ENCODE measurements at places on chromosomes 7 and 10.

DNA sequence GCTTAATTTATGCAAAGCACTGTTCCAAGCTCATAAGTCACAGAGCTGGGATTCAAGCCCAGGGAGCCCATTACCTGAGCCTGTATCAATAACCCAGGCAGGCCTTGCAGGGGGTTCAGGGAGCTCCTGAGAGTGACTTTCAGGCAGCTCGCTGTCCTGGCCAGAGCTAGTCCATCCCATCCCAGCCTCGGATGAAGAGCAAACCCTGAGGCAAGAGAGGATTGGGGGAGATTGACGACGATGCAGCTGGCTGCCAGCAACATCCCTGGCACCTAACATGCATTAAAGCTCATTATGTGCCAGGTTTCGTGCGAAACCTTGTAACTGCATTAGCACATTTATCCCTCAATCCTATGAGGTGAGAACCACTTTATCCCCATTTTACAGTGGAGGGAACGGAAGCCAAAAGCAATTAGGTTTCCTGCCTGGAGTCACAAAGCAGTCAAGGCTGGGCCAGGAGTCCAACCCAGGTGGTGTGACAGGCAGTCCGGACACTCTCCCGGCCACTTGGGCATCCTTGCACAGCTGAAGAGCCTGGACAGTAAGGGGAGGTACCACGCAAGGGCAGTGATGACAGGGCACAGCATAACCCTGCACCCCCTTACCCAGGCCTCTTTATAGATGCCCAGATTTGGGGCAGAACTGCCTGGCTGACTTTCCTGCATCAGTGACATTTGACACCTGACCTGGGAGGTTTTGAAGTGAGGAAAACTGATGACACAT, 129.8 kb upstream of the CHST15 start:
- DNase-seq: no peak

DNA sequence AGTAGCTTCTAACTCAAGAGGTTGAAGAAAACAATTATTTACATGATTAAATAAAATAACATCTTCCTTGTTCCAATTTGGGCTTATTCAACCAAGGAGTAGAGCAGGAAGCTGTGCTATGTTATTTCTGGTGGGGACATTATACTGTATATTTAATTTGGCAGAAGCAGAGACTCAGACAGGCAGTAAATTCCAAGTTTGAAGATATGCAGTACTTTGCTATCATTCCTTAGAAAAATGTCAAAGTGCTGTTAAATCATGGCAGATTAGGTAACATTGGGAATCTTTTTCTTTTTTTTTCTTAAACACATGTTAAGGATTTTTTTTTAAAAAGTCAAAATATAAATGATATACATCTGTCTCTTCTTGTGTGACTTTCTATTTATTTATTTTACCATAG, 190.1 kb downstream of the SUGCT start:
- no peak for DNase-seq

DNA sequence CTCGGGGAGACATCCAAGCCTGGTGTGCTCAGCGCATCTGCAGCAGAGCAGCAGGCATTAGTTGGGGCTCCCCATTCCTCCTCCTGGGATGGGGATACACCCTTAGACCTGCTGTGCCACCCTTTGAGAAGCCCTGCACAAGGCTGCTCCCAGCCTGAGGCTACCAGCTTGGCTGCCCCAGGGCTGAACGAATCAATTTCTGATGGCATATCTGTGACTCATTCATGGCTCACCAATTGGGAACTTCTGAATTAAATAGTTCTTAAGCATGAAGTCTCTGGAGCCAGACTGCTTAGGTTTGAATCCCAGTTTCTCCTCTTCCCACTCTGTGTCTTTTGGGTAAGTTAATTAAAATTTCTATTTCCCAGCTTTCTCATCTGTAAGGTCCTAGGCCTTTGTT, 16.3 kb upstream of the GLI3 start:
- no peak for DNase-seq

- DNase-seq: peak; percentile 61
These were observed 57.3 kb upstream of the CCDC71L start for GRCh38 chr7:106717955-106718871.

GRCh38 chr10:28806951-28807759, 129.8 kb downstream of the BAMBI start:
- no peak for DNase-seq

- DNase-seq: no peak
These were observed 1356.8 kb downstream of the XPNPEP1 start for GRCh38 chr10:108566316-108567107.

DNA sequence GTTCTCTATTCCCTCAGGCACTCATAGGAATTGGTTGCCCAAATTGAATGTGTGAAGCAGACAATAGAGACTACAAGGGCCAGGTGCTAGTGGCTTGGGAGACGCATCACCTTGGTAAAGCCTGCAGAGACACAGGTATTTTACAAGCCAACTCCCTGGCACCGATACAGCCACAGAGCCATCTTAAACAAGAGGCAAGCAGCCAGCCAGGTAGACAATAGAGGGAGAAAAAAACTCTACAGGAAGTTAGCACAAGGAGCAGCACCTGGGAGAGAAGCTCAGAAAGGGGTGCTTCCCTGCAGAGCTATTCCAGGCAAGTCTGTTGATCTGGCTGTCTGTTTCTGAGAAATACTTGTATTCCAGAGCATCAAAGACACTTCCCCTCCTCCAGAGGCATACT, 43.0 kb upstream of the CDK1 start:
- no peak for DNase-seq
